ENCODE measurements at places on chromosomes 7 and 10.

- no peak for DNase-seq
These were observed 387.1 kb downstream of the IPMK start for GRCh38 chr10:57880446-57881227.

- DNase-seq: no peak
These were observed 81.7 kb downstream of the NRP1 start for GRCh38 chr10:33252794-33253203.

GRCh38 chr7:90155206-90155605, 937 bp downstream of the STEAP1 start:
- DNase-seq: no peak

DNA sequence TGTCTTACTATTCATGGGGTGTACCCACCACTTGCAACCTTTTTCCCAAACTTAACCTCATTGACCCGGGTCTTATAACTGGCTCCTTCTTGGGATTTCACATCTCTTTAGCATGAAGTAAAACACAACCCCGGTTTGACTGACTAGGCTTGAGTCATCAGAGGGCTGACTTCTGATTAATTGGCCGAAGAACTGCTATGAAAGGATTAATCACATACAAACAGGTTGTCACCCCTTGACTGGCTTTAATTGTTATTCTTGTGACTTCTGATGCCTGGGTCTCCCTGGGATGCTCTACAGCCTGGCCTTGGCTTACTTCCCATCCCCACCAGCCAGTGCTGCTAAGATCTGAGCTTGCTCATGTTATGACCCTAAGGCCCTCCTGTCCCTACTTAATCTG, 8.8 kb upstream of the CRPPA start:
- no peak for DNase-seq

- no peak for DNase-seq
These were observed 40.6 kb downstream of the AKR1B15 start for GRCh38 chr7:134589491-134589941.

- DNase-seq: no peak
These were observed at the start of gene NODAL for GRCh38 chr10:70441161-70441894. TSS of gene NODAL (minus strand) at chr10:70441681. CDS start at chr10:70441667, 14 bp downstream.

GRCh38 chr7:105250706-105251105, 138.0 kb downstream of the SRPK2 start:
- DNase-seq: no peak
